ENCODE measurements at places on chromosomes 5 and 9.

DNA sequence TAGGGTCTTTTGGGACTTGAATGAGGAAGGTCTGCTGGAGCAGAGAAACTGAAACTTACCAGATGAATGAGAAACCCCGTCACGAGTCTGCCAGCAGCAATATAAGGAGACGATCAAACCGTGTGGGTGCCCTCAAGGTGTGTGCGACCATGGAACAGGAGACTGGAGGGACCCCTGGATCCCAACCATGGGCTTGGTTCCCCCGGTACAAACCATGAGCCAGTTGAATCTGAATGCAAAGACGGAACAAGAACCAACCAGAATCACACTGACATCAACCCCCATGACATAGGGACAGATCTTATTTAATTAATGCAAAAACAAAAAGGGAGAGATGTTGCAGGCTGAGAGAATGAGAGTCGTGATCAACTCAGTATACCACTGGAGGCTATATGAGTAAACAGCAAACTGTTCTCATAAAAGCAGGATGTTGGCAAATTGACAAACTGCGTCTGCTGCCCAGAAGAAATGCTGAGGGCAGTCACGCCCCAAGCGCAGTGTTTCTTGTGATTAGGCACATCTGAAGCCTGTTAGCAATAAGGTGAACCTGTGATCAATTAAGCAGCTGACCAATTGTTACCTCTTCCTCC, 475.5 kb upstream of the ACO1 start:
- DNase-seq = no peak

DNA sequence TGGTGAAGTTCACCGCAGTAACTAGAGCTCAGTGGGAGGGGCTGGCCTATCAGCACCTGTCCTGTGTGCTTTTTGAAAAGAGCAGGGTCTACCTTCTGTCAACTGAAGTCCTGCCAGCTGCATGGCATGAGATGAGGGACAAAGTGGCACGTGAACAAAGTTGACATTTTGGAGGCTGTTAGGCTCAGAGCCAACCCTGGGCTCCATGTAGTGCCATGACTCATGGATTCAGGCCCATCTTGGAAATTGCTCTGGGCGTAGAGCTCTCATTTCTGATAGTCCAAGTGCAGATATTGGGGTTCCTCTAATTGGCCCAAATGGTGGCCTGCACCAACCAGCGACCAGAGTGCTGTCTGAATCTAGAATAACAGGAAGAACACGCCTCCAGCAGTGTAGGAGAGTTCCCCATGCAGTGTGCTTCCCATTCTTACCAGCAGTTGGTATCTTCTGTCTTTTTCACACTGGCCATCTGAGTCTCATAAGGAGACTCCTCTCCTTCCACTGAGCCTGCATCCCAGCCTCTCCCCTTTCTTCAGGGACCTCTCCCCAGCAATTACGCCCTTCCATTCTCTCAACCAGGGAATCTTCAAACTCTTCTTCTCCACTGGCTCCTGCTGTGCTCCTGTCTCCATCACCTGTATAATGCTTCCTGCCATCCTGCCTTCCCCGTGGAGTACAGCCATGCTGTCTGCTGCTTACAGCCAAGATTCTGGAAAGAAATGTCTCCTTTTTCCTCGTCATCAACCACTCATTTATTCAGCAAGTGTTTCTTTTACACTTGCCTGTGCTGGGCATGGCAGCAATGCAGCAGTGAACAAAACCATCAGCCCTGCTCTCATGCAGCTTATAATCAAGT, 30.4 kb downstream of the IRF1 start:
- no peak for DNase-seq

GRCh38 chr5:135158982-135159381, 125.0 kb upstream of the PITX1 start:
- DNase-seq = no peak

DNA sequence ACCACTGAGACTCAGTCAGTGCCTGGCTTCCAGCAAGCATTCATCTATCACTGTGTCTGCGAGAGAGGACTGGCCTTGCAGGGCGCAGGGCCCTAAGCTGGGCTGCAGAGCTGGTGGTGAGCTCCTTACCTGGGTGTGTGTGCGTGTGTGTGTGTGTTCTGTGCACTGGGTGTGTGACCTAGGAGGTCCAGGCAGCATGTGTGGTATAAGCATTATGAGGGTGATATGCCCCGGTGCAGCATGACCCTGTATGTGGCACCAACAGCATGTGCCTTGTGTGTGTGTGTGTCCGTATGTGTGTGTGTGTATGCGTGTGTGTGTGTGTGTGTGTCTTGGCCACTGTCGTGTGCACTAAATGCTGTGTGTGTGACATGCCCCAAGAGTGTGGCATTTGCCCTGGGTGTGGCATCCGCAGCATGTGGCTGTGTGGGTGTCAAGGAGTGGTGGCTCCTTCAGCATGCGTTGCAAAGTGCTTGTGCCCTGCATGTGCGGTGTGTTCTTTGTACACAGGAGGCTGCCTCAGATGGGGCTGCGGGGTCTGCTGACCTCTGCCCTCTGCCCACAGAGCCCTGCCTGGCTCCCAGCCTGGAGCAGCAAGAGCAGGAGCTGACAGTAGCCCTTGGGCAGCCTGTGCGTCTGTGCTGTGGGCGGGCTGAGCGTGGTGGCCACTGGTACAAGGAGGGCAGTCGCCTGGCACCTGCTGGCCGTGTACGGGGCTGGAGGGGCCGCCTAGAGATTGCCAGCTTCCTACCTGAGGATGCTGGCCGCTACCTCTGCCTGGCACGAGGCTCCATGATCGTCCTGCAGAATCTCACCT, 3.3 kb downstream of the FGFR4 start:
- DNase-seq = no peak

GRCh38 chr9:88659126-88659525, 124.1 kb downstream of the NXNL2 start:
- DNase-seq = no peak

DNA sequence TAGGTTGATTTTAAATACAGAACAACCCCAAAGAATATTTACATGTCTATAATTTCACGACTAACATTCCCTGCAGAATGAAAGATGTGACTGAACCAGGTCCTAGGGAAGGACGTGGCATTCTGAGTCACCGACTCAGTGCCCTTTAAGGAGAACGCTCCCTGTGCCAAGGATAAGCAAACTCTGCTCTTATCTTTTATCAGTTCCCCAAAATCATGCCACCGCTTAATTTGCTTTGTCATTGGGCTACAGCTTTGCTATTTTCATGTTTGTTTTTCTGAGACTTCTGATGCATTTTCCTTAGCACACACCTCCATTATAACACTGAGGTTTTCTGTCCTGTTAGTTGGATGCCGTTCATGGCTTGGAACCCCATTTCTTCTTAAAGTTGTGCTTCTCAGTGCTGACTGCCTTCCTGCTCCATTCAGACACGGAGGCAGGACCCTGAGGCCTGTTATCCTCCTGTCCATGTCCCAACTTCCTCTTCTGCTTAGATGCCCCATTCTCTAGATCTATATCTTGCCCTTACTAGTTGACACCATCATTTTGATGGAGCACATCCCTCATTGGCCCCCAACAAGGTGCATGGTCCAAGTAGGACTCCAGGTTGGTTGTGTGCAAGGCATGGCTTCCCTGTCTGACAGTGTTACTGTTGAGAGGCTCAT, 11.2 kb upstream of the SEMA4D start:
- no peak for DNase-seq

DNA sequence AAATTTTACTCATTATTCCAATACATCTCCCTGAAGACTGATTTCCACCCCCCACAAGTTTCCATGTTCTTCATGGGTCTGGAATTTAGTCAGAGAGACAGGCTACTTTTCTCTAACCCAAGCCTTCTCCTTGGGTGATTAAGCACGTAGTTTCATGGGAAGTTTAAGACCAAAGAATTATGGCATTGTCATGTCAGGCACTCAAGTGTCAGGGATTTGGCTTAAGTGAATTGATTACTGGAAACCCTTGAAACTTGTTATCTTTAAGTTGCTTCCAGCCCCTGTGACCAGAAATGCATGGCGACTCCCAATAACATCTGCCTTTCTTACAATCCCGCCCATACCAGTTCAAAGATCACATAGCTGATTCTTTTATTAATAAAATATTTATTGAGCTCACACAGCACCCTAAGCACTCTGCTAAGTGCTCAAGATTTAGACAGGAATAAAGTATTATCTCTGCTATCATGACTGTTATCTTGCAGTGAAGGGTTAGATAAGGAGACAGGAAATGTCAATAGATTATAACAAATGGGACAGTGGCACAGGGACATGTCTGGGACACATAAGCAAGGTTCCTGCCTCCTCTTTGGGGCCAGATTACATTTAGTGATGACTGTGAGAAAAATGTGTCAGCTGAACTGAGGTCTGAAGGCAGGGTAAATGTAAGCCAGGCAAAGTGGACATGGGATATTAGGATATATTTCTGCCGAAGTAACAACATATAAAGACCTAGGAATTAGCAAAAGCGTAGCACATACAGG, 241.2 kb upstream of the TNC start:
- no peak for DNase-seq

GRCh38 chr5:89351222-89351621, 468.2 kb upstream of the MEF2C start:
- no peak for DNase-seq

- no peak for DNase-seq
These were observed 264.4 kb upstream of the WWC1 start for GRCh38 chr5:168027007-168027406.

DNA sequence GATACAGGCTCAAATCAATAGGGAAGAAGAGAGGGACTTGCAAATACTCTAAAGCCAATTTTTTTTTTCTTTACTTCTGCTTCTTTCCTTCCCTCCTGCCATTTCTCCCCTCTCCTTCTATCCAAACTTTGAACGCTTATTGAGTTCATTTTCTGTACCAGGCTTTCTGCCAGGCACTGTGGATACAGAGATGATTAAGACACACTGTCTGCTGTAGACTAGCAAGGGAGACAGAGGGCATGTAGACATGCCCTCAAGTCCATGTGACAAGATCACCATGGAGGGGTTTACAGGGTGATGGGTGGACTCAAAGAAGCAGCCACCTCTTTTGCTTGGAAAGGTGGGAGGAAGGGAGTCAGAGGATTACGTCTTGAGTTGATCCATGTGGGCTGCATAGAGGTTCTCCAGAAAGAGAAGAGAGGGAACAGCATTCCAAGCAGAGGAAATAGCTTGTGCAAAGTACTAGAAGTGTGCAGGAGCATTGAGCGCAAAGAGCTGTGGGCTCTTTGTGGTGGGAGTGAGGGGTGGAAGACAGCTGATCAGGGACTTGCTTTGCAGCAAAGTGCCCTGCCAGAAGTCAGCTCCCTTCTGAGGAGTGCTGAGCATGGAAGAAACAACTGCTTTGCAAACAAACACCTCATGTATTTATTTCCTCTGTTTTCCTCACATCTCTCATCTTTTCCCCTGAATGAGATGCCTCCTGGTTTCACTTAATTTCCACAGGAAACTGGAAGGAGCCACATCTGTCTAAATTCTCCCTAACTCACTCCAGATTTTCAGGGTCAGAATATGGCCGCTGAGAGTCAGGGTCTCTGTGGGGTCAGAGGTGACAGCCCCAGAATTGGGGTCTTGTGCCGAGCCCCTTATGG, 64.4 kb upstream of the COL15A1 start:
- DNase-seq = no peak

- peak; percentile 84 for DNase-seq
These were observed 3.5 kb upstream of the EXOSC2 start for GRCh38 chr9:130689937-130690700.

- DNase-seq = no peak
These were observed 45.8 kb downstream of the TMEM167A start for GRCh38 chr5:83031381-83031780.

GRCh38 chr9:4289411-4290326, 10.2 kb downstream of the GLIS3 start:
- no peak for DNase-seq

DNA sequence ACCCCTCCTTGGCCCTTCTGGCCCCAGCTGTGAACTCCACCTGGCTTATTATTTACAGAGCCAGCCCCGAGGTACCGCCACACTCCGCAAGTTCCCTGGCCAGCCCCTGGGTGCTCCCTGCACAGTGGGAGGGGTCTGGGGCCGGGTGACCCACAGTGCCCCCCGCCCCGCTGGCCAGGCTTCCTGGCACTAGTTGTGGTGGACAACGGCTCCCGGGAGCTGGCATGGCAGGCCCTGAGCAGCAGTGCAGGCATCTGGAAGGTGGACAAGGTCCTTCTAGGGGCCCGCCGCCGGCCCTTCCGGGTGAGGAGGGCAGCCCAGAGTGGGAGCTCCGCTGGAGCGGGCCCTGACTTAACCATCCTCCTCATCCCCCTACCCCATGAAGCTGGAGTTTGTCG, 3.9 kb downstream of the MAMDC4 start:
- DNase-seq = no peak

GRCh38 chr9:76882686-76883085, 23.2 kb downstream of the PRUNE2 start:
- DNase-seq = no peak

DNA sequence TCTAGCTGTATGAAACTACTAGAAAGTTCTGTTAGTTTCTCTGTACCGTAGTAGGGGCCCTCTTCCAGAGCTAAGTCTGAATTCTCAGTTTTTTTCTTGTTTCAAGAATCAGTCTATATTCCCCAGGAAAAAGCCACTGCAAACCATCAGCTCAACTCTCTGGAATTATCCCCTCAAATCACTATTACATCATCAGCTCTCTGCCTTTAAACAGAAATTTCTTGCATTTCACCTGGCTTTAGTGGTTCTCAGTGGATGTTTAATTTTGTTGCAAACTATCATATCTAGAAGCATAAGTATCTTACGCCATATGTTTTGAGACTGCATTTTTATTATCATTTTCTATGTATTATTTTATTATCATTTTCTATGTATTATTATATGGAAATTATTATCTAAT, 55.2 kb upstream of the PPP2CA start:
- DNase-seq = no peak

DNA sequence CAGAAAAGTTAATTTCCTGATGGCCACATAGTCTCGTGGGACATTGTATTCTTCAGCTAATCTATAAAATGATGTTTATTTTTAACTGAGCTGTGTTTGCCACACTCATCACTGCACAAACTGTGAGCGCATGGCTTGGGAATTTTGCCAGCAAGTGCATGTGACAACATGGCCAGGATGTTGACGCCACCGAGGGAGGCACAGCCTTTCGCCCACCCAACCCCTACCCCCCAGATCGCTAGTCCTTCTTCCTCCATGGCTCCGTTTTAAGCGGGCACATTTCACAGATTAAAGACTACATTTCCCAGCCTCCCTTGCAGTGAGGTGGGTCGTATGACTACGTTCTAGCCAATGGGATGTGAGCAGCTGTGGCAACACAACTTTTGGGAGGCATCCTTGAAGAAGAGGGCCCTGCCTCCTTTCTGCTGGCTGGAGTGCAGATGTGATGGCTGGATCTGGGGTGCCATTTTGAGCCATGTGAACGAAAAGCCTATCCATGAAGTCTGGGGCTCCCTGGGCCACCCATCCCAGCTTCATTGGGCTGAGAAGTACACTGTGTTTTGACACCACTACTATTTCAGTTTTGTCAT, 7.9 kb downstream of the NRARP start:
- DNase-seq = peak; percentile 48

GRCh38 chr5:4628645-4629385, 511.3 kb upstream of the ADAMTS16 start:
- DNase-seq = no peak

Data from neural progenitor cell (in vitro differentiated cells).